ENCODE measurements at places on chromosomes 7 and 10.

GRCh38 chr10:62582804-62583208 lies 208.6 kb downstream of the ZNF365 start:
- DNase-seq: peak; percentile 77

DNA sequence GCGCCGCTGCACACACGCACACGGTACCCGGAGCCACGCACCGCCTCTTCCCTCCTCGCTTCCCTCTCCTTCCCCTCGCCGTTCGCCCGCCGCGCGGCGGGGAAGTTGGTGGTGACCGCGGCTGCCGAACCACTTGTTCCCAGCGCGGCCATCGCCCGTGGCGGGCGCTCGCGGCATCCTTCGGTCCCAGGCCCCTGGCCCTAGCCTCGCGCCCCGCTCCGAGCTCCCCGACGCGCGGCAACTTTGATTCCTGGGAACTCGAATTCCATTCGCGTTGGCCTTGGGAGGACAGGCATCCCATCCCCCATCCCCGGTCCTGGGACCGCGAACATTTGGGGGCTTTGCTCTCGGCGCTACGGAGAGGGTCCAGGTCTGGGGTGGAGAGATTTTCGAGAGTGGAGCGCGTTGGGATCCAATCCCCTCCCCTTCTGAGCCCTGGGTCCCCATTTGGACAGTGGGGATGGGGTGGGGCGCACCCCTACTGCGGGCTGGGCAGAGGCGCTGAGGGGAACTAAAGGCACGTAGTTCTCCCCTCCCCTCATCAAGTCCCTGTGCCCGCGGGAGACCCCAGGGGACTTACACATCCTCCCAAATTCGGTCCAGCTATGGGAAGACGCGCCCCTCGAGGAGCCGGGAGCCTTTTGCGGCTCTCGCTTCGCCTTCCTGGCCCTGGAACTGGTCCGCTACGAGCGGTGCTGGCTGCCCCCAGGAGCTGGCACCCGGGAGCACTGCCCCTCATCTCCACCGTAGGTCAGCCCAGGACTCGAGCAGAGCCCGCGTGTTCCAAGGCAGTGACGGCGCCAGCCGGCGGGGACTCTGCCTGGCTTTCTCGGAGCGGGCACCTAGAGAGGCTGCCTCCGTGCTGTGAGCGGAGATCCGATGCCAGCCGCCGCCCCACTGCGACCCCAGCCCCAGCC lies 834 bp downstream of the CDH23 start:
- DNase-seq: no peak

DNA sequence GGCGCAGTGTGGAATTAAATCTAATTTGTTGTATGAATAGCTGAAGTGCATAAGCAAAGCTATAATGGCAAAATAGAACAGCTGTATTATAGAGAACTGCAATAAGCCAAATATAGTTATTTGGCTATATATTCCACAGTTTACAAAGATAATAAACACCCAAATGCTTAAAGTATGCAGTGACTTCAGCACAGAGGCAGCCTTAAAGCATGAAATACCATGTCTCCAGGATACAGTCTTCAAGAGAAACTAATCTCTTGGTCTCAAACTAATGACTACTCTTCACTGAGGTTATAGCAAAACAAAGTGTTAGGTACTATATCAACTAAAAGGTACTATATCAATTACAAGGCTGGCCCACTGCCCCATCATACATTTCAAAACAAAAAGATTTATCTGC lies 48.0 kb downstream of the NT5C2 start:
- peak; percentile 29 for DNase-seq

- DNase-seq: no peak
These were observed 579.2 kb upstream of the CELF2 start for GRCh38 chr10:10438335-10439100.

- no peak for DNase-seq
These were observed 79.2 kb downstream of the EPDR1 start for GRCh38 chr7:37999673-38000072.

DNA sequence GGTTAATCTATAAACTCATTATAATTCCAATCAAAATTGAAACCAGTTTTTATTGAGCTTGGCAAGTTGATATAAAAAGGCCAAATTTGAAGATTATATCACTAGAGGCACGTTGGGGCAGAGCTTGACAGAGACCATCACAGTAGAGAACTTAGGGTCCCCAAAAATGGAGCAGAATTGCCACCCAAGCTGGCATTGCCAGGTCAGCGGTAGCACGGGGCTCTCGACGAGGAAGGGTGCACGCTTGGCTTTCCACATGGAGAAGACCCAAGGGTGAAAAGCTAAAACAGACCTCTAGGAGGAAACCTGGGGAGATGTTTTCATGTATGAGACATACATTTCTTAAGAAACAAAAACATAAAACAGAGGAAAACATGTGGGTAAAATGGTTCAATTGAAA lies 4.3 kb upstream of the JAKMIP3 start:
- DNase-seq: no peak

GRCh38 chr10:77415313-77415960 lies 222.2 kb downstream of the KCNMA1 start:
- no peak for DNase-seq

- no peak for DNase-seq
These were observed 37.5 kb downstream of the HELLS start for GRCh38 chr10:94583124-94583523.

DNA sequence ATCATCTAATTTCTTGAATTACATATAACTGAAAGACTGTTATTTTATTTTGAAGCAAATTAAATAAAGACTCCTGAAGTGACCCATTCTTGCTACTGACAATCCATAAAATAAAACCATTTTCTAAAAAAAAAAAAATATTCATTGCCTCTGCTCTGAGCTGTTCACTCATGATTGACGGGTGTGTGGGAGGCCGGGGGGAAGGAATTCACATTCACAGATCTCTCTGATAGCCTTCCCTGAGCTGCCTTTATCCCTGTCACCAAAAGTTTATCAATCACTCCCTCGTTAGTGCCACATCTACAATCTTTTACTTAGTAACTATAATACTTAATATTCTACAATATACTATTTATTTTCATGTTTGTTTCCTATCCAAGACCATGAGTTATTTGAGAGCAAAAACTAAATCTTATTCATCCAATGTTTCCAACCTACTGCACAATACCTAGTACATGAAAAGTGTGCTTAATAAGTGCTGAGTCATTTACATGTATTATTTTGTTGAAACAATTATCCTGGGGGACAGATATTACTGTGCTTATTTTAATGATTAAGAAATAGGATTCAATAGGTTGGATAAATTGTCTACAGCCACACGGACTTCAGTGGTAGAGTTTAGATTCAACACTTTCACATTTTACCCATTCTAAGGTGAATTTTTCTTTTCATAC lies 618.7 kb downstream of the PHTF2 start:
- no peak for DNase-seq

DNA sequence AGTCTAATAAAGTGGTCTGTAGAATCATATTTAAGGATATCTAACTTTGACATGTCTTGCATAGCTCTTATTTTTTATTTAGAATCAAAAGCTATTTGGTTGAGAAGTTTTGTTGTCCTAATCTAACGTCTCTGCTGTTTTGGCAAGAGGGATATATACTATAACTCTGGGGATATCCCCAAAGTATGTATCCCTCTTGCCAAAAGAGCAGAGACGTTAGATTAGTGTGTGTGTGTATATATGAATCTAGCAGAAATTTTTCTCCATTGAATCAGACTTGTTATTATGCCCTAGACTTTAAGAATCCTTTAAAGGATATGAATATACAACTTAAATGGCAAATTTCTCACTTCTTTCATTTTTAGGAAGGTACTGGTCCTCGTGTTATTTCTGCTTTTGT lies 9.6 kb downstream of the SMC3 start:
- DNase-seq: no peak

- no peak for DNase-seq
These were observed 118.7 kb upstream of the GDF10 start for GRCh38 chr10:47181052-47181849.

DNA sequence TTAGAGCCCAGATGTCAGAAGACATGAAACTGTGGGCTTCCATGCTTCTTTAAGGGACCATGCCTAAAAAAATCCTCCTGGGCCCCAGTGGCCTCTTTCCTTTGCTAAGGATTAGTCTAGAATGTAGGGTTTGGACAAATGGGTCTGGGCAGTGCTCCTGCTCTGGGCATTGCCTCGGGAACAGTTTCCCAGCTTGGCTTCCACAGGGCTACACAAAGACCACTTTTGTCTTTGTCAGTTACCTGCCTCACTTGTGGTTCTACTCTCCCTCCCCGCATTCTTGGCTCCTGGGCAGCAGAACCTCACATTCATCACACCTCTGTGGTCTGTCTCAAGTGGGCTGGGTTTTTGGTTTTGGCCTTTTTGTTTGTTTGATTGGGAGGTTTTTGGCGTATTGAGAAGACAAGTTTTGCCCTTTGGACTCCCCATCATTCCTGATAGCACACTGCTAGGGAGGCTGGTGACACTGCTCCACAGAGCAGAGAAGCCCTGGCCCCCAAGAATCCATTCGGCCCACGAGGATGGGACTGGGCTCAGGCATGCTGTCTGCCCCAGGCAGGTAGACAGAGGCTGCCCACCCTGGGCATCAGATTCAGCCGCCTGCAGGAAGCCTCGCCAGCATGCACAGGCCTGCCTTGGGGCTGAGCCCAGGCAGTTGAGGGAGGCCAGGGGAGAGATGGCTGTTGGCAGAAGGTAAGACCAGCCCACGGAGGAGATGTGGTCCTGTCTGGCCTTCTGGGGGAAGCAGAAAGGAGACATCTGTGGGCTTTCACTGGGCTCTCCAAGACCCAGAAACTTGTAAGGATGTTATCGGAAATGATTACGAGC lies 343.7 kb downstream of the WDR11 start:
- no peak for DNase-seq

DNA sequence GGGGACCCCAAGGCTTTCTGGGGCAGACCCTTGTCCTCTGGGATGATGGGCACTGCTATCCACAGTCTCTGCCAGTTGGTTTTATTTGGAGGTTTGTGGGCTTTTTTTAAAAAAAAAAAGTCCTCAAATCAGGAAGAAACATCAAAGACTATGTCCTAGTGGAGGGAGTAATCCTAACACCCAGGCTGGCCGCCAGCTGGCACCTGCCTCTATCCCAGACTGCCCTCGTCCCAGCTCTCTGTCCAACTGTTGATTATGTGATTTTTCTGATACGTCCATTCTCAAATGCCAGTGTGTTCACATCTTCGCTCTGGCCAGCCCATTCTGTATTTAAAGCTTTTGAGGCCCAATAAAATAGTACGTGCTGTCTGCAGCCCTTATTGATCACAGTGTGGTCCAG lies 61.0 kb upstream of the LRRC4 start:
- DNase-seq: no peak

GRCh38 chr7:47217570-47218360 lies 364.1 kb downstream of the TNS3 start:
- no peak for DNase-seq

GRCh38 chr7:47950714-47951113 lies 2.4 kb upstream of the PKD1L1 start:
- no peak for DNase-seq

GRCh38 chr7:48161407-48162125 lies 9.7 kb upstream of the ABCA13 start:
- DNase-seq: no peak

DNA sequence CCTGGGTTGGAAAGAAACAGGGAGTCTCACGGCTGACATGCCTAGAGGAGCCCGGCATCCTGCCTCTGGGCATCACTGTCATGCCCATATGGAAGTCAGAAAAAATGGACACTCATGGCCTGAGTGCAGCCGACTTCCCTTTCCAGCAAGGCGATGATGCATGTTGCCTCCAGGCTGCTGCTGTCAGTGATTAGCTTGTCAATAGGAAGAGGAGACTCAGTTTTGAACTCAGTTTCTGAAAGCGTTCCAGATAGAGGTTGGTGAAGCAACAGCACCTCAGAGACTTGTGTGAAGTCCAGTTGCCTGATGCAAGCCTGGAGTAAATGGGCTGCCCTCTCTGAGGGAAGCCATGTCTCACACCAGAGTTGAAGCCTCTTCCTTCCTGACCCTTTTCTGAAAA lies 148.4 kb downstream of the TPST1 start:
- DNase-seq: no peak

GRCh38 chr7:129412501-129412900 lies 21.7 kb upstream of the STRIP2 start:
- no peak for DNase-seq

DNA sequence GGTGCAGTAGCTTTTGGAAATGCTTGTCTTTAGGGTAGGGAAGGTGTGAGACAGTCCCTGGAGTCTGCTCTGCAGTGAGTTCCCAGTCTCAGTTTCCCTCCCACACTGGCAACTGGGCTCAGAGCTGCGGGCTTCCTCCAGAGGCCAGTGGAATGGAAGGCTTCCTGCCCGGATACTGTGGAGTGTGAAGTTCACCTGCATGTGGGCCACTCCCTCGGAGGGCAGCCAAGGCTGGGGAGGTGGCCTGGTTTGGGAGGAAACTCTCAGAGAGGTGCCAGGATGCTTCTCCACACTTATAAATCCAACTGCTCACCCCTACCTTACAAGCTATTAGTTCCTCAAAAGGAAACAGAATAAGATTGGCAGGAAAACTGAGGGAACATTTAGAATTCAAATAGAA lies 18.1 kb upstream of the UBE2H start:
- no peak for DNase-seq

GRCh38 chr10:97850446-97850845 lies 803 bp downstream of the GOLGA7B start:
- DNase-seq: no peak

- no peak for DNase-seq
These were observed 2.4 kb downstream of the DKK1 start for GRCh38 chr10:52316500-52316899.

- no peak for DNase-seq
These were observed 1.2 kb upstream of the FOXI2 start for GRCh38 chr10:127735723-127736221.

GRCh38 chr7:155993420-155994278 lies 181.4 kb upstream of the SHH start:
- DNase-seq: no peak

DNA sequence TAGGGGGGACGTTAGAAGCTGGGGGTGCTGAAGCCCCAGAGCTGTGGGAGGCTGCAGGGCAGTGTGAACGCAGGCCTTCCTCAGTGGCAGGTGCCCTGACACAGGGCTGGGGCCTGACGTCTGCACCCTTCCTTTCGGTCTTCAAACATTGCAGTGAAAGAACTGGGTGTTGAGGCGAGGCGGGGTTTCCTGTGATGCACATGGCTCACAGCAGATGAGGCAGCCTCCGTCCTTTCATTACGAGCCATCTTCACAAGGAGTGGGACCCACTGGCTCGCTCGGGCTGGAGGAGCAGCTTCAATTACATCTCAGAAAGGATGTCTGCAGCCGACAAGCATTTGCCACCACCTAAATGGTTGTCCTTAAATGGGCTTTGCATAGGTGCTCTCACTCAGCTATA lies 180.3 kb upstream of the SHH start:
- no peak for DNase-seq

DNA sequence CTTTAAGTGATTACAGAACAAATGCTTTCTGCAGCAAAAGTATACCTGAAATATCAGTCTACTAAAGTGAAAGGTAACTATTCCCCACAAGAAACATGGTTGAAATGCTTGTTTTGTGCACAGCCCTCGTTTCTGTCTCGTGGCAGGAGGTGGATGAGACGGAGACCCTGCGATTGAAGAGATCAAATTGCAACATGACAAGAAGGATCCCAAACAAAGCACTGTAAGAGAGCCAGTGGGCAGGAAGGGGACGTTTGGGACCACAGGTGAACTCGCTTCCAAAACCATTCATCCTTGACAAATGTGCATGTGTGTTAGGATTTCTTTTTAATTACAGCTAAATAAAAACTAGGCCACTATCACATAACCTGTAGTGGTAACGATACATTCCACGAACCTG lies 192.6 kb downstream of the CCSER2 start:
- DNase-seq: no peak

- DNase-seq: no peak
These were observed 62.8 kb downstream of the ZRANB1 start for GRCh38 chr10:125004571-125005311.

GRCh38 chr10:44558521-44558920 lies 173.6 kb upstream of the CXCL12 start:
- no peak for DNase-seq

All from AG08396 (cell line).